Hepatic stellate cell (primary cell): ENCODE measurements at places on chromosomes 5 and 9.

GRCh38 chr5:143576711-143577484 lies 173.4 kb upstream of the NR3C1 start:
- DNase-seq = peak; percentile 10

- DNase-seq = no peak
Observed at GRCh38 chr9:109463924-109464625, 34.0 kb downstream of the PTPN3 start.

- DNase-seq = no peak
Observed at GRCh38 chr9:90801973-90802322, 329 bp downstream of the SYK start.

DNA sequence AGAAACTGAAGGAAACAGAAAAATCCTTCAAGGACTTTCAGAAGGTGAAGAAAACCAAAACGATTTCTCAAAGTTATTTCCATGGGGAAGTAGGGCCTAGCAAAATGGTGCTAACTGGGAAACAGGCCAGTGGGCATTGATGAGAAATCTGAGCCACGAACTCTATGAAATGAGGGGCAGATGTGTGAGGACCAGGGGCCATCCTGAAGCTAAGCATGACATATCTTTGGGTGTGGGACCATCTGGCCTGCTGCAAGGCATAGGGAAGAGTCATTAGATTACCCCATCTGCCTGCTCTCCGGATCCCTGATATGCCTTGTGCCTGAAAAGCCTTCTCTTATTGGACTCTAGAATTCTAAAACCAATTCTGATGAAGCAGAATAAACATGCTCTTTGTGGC lies 143.8 kb downstream of the PALM2AKAP2 start:
- DNase-seq = no peak

DNA sequence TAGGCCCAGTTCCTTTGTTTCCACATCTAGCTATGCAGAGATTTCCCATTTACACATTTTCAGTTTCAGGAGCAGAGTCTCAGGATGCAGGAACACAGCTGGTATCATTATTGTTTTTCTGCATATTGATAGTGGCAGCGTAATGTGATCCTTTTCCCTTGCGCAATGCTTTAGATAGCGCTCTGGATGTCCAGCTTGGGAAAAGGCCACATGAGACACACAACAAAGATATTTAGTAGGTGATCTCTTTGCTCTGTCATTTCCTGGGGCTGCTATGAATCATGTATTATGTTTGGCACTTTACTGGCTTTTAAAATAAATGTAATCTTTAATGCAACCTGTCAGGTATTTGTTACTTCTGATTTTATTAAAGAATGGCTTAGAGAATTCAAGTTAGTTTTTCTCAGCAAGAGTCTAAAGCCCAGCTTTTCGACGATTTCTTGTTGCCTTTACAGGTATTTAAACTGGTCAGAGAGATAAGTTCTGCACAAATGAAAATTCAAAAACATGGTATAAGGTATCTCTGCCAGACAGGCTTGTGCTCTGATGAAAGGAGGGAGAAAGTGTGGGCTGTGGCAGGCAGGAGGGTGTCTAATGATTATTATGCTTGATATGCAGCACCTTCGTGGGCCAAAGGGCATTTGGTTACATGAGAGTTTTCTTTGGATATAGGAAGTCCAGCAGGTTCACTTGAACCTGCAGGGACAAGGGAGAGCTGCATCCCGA lies 42.2 kb downstream of the PTTG1 start:
- DNase-seq = peak; percentile 33

GRCh38 chr9:16811987-16812685 lies 58.3 kb downstream of the BNC2 start:
- DNase-seq = no peak

DNA sequence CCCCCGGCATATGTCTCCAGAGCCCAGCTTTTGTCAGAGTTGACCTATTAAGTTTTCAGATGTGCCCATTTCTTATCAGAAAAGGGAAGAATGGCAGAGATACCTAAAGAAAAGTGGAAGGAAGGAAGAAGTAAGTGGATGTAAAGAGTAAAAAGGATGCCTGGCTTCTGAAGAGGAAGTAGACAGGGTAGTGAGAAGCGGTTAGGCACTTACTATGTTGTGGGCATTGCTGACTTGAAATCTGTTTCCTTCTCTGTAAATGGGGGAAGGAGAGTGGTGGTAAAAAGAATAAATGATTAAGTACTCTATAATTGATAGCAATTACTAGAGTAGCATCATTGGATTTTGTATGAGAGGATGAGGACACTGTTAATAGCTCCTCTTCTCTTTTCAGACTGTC lies 9.9 kb downstream of the ANP32B start:
- no peak for DNase-seq

DNA sequence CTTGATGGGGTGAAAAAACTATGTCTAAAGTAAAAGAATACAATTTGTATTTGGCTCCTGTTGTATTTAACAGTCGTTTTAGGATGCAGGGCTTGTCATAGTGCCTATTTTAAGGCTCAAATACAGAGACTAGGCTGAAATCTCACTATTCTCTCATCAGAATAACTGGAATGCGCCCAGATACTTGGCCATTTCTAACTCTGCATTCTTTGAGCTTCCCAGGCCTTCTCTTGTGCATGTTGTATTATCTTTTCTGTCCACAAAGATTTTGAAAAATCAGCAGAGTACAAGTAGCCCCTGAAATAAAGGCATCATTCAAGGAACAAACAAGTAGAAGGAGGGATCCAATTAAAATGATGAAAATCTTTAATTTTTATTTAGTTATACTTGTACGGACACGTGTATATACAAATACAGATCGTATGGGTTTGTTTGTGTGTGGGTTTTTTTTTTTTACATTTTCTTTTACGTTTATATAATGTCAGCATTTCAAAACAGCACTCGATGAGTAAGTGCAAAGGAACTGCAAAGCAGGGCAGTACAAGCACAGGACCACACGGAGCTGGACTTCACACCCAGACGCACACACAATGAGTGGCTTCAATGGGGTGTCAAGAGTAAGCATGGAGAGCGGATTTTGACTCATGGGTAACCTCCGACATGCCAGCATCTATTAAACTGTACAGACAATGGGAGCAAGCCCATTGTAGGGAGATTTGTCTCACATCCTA lies 294.0 kb downstream of the EFNA5 start:
- no peak for DNase-seq

DNA sequence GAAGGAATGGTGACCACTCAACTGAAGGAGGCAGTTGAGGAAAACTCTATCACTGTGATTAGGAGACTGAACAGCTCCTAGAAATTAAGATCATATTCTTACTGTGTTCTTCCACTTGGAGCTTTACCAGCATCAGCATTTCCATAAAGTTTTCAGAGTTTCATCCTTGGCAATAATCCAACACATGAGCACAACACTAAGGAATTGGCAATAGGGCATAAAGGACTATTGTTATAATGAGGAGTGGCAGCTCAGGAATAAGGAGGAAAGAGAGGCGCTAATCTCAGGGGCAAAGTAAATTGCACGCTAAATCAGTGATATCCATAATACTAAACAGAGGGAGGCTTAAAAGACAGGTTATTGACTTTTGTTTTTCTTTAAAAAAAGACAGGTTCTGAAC lies 338.9 kb downstream of the EFNA5 start:
- DNase-seq = no peak

DNA sequence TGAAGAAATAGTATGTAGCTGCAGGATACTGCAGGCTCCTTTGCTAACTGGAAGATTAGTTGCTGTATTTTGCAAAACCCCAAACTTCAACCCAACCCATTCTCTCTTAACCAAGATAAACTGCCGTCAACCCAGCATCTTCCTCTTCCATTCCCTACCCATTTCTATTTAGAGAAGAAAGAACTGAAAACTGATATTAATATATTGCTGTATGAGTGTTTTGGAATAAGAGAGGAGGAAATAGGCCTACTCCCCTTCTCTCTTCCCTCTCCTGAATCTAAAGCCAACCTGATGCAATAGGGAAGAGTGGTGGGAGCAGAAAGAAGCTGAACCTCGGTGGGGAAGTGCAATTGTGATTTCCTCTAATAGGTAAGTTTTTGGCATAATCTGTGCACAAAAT lies 83.7 kb downstream of the TMEM215 start:
- DNase-seq = no peak

- DNase-seq = no peak
Observed at GRCh38 chr9:92547356-92547755, 11.6 kb upstream of the ECM2 start.

- no peak for DNase-seq
Observed at GRCh38 chr5:165695796-165696195, 2190.4 kb downstream of the MAT2B start.

GRCh38 chr5:153784277-153784676 lies 254.4 kb downstream of the FAM114A2 start:
- DNase-seq = no peak

DNA sequence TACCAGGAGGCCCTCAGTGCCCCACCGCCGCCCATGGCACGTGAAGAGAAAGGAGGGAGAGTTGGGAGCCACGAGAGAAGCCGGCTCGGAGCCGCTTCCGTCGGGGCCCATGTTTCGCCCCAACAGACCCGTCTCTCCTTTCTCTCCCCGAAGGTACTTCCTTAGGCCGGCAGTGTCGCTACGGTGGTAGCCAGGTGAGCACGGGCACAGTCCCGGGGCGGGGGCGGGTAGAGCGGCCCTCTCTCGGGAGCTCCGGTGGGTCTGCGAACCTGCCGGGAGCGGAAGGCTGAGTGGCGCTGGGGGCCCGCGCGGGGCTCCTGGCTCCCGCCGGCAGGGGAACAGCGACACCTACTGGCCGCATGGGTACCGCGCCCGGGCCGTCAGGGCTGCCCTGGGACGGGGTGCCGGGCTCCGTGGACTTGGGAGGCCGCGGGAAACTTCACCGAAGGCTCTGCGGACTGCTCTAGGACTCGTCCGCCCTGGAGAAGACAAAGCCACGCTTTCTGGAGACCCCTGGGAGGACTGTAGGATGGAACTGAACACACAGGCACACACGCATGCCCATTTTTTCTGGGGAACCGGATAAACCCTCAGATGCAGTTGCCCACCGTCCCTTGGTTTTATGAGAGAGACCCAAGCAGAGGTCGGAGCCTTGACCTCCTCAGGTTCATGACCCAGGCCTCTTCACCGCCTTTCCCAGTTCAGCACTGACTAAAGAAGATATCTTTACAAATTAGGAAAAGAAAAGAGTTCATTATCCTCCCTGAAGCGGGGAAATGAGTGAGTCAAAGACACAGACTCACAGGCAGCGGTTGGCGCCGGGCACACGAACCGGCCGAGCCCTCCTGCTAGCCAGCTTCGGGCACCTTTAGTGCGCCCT lies 202.5 kb downstream of the MEF2C start:
- peak; percentile 86 for DNase-seq

GRCh38 chr5:23026252-23027170 lies 173.4 kb upstream of the CDH12 start:
- DNase-seq = no peak

GRCh38 chr9:117783828-117784227 lies 79.6 kb downstream of the TLR4 start:
- no peak for DNase-seq

DNA sequence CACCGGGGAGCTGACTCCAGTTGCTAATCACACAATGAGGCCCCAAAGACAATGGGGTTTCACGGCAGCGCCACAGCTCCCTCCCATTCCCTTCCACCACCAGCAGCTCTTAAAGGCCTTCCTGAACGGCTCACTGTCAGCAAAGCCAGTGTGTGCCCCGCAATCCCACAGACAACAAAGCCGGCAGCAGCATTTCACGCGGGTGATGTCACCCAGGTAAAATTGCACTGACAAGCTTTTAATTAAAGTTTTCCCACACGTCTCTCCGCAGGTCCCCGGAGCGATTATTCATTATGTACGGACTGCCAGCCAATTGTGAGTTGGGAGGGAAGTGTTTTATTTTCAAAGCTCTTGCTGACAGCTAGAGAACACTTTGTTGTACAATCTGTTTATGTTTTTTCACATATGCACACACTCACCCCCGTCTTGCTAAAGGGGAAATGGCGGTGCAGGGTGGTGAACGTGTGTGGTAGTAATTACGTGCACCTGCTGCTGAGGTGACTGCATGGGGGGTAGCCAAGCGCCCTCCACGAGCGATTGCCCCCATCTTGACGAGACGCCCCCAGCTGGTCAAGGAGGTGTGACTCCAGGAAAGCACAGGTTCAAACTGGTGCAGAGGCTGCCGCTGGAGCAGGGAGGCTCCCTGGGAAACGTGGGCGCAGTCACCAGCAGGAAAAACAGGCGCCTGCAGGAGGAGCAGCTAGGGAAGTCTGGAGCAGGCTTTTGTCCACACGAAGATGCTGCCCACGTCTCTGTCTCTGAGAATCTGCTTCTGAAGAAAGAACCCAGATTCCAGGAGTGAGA lies 65.0 kb downstream of the IRX2 start:
- no peak for DNase-seq
